ENCODE measurements at places on chromosomes 12 and 14. TPM values are rescaled to one million over a fixed set of nuclear protein-coding genes. Genes with fewer than 3 reads are reported as not detected.

PROX2 gene
- not detected for total RNA-seq

DNAH10 gene
- 0.25 TPM for total RNA-seq

OVCH1 gene
- 0.07 TPM for total RNA-seq

OR6C2 gene
- not detected for total RNA-seq

ST8SIA1 gene
- total RNA-seq: 2.6 TPM

OR9K2 gene
- not detected for total RNA-seq

SDR9C7 gene
- not detected for total RNA-seq

BEGAIN gene
- total RNA-seq: 0.79 TPM

WNT5B gene
- 2.4 TPM for total RNA-seq

TCL1A gene
- total RNA-seq: not detected

KRT78 gene
- total RNA-seq: not detected

TUNAR gene
- total RNA-seq: not detected

KRT79 gene
- not detected for total RNA-seq

RNF212B gene
- total RNA-seq: not detected

POLE2 gene
- 0.40 TPM for total RNA-seq

CSRP2 gene
- total RNA-seq: 54.1 TPM

ADSS1 gene
- total RNA-seq: 226 TPM

FBXO33 gene
- 4.4 TPM for total RNA-seq

KRT2 gene
- not detected for total RNA-seq

HVCN1 gene
- total RNA-seq: 10.4 TPM

TAS2R8 gene
- not detected for total RNA-seq

BTG1 gene
- total RNA-seq: 74.6 TPM

MANSC4 gene
- total RNA-seq: not detected

AMHR2 gene
- total RNA-seq: not detected

SRRM4 gene
- total RNA-seq: 0.42 TPM

SARNP gene
- total RNA-seq: 51.6 TPM

DTD2 gene
- total RNA-seq: 8.4 TPM

SPIC gene
- total RNA-seq: not detected

INHBC gene
- total RNA-seq: not detected

C12orf42 gene
- not detected for total RNA-seq

FAM222A gene
- 25.7 TPM for total RNA-seq

MMP17 gene
- total RNA-seq: 0.47 TPM

ZNF385A gene
- 7.7 TPM for total RNA-seq

PRKCH gene
- 15.9 TPM for total RNA-seq

PLBD1 gene
- 24.7 TPM for total RNA-seq

Measured in left ventricle myocardium superior (tissue), 1 donor.